ENCODE measurements at places on chromosomes 11 and 22.

DNA sequence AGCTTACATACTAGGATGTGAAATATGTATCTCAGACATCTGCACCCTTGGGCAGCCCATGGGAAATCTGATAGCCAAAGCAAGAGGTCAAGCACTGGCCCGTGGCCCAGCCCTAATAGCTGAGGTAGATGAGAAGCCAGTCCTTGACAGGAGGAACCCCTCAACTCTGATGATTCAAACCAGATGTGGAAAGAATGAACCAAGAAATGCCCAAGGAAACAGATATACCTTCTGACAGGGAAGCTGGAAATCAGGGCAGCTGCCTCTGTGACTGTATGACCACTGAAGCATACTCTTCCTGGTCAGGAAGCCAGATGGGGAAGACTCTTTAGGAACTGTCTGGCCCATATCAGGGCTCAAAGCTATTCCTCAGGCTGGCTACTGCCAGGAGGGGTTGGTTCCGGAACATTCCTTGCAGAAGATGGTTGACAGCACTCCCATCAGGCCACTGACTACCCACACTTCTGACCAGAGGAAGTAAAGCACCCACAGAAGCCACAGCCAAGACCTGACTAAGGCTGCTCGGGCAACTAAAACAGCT is 124.2 kb downstream of the SWAP70 start:
- DNase-seq, result no peak

GRCh38 chr11:105881027-105881426 is 141.0 kb downstream of the MSANTD4 start:
- no peak for DNase-seq

DNA sequence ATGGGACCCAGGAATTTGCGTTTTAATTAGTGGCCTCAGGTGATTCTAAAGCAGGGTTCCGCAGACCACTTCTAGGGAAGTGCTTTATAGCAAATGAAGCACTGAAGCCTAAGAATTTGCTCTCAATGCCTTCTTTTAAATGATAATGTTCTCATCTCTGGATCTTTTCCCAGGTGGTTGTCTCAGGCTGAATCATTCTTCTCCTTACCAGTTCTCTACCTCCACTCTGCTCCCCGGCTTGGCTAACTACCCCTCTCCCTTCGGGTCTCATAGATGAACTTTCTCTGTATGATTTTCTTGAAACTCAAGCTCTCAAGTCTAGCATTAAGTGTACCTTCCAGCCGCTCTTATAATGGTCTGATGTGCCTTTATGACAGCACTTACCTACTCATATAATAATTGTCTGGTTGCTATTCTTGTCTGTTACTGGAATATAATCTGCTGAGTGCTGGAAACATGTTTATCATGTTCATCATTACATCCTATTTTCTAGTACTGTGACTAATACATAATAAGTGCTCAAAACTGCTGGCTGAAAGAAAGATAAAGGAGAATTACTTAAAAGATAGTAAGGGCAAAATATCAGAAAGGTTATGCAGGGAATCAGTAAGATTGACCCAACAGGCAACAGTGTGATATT is 195.9 kb upstream of the SESN3 start:
- DNase-seq, result no peak

DNA sequence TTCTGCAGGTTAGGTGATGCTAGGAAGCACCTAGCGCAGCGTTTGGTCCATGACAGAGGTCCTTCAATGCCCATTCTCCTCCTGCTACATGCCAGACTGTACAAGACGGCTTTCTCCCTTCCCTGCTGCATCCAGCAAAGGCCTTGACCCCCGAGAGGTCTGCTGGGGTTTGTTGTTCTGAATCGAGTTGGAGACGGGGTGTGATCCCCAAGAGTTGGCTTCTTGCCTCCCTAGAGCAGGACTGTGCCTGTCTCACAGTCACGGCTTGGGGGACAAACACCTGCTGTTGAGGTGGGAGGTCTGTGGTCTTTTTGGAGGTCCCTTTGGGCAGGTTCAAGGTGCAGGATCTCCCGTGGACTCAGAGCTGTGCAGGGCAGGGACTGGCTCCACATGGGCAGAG is 352.3 kb upstream of the B3GAT1 start:
- DNase-seq, result no peak

DNA sequence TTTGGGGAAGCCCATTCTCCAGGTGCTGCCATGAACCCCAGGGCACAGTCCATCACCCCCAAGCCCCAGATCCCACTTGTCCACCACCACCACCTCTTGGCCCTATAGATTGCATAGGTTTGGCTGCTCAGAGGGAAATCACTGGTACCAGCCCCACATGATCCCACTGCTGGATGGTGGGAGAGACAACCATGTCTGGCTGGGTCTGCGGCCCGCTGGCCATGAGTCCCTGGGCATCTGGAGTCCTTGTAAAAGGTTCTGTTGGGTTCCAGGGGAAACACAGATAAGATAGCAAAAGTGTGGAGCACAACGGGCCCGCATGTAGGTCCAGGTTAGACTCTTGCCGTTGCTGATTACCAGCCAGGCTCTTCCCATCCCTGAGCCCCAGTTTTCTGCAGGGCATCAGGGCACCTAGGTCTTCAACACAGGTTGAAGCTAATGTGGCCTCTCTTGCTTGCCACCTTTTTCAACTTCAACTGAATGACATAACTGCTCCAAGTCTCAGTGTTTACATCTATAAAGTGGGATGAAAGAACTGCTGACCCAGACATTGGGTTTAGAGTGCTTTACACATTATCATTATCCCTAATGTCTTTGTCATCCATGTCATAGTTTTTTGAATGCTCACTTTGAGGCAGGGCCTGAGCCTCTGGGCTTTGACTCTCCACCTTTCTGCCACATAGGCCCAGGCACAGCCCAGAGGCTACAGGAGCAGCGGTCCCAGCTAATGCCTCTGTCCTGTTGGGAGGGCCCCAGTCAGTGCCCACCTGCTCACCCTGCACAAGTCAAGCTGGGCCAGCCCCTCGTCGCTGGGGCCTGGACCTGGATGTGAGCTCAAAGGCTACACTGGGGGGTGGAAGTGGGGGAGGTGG is 1.0 kb upstream of the TANGO2 start:
- no peak for DNase-seq

- DNase-seq, result no peak
These were observed 13.1 kb downstream of the C11orf96 start for GRCh38 chr11:43955381-43956118.

GRCh38 chr22:32444068-32444467 is 20.2 kb downstream of the BPIFC start:
- peak; percentile 9 for DNase-seq

GRCh38 chr11:50181334-50181733 is 148.7 kb downstream of the OR4C45 start:
- no peak for DNase-seq

- DNase-seq, result no peak
These were observed 7.7 kb upstream of the MN1 start for GRCh38 chr22:27809226-27809603.

- no peak for DNase-seq
These were observed 53.3 kb upstream of the CD5 start for GRCh38 chr11:61049063-61049377.

DNA sequence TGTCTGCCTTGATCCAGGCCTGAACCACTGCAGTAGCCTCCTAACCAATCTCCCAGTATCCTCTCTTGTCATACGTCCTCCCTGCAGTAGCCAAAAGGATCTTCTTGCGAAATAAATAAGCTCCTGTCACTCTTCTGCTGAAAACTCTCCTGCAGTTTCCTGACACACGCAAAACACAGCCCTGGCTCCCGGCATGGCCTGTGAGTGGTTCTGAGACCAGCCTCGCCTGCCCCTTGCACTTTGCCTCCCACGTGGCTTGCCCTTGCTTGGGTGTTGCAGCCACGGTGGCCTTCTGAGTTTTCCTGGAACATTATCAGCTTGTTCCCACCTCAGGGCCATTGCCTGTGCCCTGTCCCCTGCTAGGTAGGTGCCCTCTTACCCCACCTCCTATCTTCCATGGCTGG is 7.2 kb downstream of the ZC3H7B start:
- no peak for DNase-seq

DNA sequence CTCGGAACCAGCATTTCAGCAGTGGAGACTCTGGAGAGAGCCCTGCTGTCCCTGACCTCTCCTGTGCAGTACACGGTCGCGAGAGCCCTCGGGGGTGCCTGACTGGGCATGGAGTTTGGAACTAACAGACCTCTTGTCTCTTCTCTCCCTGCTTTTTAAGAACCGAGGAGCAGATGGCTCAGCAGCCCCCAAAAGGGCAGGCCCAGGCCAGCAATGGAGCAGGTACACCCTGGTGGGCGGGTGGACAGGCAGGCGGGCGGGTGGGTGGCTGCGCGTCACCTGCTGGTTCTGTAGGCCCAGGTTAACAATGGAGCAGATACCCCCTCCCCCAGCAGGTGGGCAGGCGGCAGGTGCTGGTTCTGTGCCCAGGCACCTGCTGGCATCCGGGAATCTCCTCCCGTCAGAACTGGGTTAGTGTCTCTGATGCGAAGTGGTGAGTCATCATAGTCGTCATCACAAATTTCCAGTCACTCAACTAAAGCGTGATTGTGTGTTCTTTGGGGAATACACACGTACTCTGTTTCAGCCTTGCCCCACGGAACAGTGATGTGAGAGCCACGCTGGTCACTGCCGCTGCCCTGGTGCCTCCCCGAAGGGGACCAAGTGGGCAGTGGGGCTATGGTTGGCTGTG is 41.1 kb downstream of the GRAMD4 start:
- peak; percentile 82 for DNase-seq

- DNase-seq, result peak; percentile 63
These were observed 27.7 kb downstream of the OR6Q1 start for GRCh38 chr11:58058276-58059006.

GRCh38 chr11:72013765-72014711 is 15.3 kb downstream of the IL18BP start:
- no peak for DNase-seq

GRCh38 chr11:121636800-121637176 is 184.0 kb upstream of the SORL1-AS1 start:
- DNase-seq, result no peak

- no peak for DNase-seq
These were observed 7.5 kb upstream of the CDKN1C start for GRCh38 chr11:2892967-2893528.

DNA sequence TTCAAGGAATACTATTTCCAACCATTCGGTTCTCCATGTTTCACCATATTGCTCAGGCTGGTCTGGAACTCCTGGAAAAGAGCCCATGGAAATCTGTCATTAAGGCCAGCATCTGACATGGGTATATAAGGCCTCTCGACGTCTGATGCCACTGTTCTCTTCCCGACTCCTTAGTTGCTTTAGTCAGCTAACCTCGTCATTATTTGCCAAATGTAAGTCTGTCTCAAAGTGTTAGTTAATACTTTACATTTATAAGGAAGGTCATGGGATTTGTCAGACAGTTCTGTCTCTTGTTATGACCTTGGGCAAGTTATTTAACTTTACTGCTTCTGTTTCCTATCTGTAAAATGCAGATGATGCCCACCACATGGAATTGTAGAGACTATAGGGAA is 1.6 kb downstream of the MRPL48 start:
- no peak for DNase-seq

DNA sequence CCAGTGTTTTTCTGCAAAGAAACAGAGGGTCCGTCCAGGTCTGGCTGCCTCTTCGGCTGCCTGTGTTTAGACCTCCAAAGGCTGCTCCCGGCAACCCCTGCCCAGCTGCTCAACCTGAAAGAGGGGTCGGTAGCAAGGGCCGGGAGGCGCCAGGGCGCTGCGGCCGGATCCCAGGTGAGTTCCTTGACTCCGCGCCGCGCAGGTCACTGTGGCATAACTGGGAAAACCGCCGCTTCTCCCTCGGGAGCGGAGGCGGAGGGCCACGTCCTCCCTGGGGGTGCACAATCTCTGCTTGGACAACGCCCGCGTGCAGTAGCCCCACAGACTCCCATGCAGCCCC is 1.0 kb upstream of the BRSK2 start:
- DNase-seq, result peak; percentile 16

GRCh38 chr22:40519284-40519947 is 117.1 kb downstream of the MRTFA start:
- DNase-seq, result no peak

DNA sequence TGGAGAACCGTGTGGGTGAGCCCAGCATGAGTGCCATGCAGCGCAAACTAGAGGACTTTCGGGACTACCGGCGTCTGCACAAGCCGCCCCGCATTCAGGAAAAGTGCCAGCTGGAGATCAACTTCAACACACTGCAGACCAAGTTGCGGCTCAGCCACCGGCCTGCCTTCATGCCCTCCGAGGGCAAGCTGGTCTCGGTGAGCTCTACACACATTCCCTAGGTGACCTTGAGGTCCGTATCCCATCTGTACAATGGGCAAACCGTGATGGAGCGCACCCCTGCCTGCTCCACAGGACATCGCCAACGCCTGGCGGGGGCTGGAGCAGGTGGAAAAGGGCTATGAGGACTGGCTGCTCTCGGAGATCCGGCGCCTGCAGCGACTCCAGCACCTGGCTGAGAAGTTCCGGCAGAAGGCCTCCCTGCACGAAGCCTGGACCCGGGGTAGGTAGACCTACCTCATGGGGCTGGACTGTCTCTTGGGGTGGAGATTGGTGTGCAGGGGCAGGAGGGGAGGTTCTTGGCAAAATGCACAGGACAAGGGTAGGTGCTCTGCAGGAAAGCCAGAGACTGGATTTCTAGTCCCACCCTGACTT is 10.6 kb downstream of the CTSF start:
- no peak for DNase-seq

DNA sequence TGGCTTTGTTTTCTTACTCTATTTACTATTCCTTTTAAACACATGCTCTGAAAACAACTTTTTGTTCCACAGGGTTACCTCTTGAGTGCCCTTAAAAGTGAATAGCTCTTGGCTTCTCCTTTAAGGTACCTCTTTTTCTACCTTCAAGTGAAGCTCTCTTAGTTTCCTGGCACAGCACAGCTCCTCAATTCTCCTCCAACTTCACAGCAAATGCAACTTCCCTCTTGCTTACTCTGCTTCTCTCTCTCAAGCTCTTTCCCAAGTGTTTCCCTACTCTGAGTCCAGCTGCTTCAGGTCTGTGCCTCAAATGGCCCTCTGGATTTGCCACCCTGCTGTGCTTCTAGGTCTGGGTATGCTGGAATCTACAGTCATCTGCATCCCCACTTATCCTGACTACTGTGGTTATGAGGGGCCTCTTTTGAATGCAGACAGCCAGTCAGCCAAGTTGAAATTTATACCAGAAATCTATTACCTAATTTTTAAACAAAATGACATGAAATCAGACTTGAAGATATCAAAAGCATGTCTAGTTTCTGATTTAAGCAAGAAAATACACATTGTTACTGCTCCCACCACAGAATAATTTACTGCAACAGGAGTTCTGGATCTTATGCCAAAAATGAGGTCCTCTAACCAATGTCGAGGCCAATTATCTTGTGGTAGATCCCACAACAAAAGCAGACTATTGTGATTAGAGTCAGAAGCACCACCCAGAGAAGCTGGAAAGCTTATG is 371.1 kb downstream of the SOX6 start:
- DNase-seq, result no peak

DNA sequence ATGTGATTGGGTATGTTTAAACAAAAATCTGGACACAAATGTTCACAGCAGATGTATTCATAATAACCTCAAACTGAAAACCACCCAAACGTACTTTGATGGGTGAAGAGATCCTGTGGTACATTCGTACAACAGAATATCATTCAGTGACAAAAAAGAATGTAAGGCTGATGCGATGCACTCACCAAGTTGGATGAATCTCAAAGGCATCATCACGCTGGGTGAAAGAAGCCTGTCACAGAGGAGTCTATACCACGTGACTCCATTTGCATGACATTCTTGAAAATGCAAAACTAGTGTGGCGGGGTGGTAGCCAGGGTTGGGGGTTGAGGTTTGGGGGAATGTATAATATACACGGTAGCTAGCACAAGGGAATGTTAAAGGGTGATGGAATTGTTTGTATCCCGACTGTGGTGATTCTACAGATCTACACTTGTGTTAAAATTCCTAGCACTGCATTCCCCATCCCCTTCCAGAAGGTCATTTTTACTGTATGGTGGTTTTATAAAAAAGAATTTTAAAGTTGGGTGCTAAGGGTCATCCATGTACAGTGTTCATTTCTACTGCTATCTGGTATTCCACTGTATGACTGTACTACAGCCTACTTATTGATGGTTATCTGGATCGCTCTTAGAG is 35.0 kb upstream of the SLC25A1 start:
- DNase-seq, result no peak
